KBM-7 (cell line): ENCODE measurements at places on chromosomes 3 and 15.

GRCh38 chr3:83096-83495 lies 113.5 kb upstream of the CHL1 start:
- DNase-seq: no peak

- peak; percentile 63 for DNase-seq
These were observed 9.8 kb downstream of the CTXND1 start for GRCh38 chr15:80242132-80242769.

- DNase-seq: no peak
These were observed 26.9 kb upstream of the ATG7 start for GRCh38 chr3:11245276-11245675.

- DNase-seq: no peak
These were observed 184.1 kb upstream of the MBNL1 start for GRCh38 chr3:152084441-152085158.

GRCh38 chr3:196496183-196496582 lies 7.4 kb downstream of the RNF168 start:
- no peak for DNase-seq

DNA sequence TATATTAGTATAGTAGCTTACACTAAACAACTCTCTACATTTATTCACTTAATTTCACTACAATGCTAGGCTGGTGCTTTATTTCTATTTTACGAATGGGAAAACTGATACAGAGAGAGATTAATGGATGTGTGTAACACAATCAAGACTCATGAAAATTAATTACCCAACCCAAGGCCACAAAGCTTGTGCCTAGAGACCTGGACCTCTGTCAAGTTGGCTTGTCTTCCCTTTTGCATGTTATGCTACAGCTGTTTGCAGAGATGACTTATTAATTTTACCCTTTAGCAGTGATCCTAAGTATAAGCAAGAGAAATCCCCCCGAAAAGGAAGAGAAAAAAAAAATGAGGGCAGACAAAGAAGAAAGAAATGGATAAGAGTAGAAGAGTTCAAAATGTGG lies 162.5 kb downstream of the C3orf38 start:
- DNase-seq: no peak

- peak; percentile 74 for DNase-seq
These were observed 681 bp downstream of the PIK3CB start for GRCh38 chr3:138833899-138834595.

GRCh38 chr3:160779040-160779439 lies 23.0 kb downstream of the PPM1L start:
- DNase-seq: no peak

GRCh38 chr3:139554628-139555027 lies 15.1 kb upstream of the RBP1 start:
- no peak for DNase-seq

DNA sequence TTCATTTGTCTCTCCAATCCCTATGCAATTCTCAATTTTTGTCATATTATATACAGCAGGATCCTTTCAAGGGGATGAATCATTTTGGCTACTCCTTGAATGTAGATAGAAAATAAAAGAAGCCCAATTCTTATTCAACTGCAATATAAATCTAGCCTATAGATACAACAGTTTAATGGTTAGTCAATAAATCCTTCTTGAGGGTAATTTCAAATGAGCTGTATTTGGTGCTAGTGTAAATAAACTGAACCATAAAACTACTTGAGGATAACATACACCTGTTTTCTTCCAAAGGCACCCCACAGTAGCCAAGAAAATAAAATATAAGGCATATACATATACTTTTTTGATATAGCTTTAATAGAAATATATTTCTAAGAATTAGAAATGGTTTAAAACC lies 830.3 kb downstream of the ROBO1 start:
- DNase-seq: no peak

DNA sequence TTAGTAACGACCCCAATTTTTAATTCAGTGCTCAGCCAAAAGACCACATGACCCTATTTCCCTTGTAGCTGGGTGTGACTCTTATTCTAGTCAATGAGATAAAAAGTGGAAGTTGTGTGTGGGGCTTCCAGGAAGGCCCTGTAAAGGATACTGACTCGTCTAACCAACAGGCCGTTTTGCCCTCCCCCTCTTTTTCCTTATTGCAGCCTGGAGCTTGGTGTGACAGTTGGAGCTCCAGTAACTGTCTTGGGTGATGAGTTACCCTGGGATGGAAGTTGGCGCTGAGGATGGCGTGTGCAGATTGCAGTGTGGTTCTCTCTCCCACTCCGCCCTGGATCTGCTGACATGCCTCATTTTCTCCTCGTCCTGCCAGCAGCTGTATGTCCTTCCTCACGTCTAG lies 209.3 kb upstream of the PROK2 start:
- no peak for DNase-seq

- DNase-seq: no peak
These were observed 15.2 kb upstream of the ITGA11 start for GRCh38 chr15:68447209-68447608.

DNA sequence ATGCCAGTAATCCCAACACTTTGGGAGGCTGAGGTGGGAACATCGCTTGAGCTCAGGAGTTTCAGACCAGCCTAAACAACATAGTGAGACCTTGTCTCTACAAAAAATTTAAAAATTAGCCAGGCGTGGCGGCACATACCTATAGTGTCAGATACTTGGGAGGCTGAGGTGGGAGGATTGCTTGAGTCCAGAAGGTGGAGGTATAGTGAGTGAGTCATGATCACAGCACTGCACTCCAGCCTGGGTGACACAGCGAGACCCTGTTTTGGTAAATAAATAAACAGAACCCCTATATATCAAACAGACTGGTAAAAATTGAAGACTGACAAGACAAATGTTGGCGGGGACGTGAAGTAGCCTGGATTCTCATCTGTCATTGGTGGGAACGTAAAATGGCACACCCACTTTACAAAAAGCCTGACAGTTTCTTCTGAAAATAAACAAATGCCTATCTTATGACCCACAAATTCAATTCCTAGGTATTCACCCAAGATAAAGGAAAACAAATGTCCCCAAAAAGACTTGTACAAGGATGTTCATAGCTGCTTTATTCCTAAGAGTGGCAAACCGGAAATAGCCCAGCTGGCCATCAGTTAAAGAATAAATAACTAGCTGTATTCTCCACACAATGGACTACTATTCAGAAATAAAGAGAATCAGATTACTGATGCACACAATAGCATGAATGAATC lies 47.0 kb upstream of the GK5 start:
- DNase-seq: no peak

DNA sequence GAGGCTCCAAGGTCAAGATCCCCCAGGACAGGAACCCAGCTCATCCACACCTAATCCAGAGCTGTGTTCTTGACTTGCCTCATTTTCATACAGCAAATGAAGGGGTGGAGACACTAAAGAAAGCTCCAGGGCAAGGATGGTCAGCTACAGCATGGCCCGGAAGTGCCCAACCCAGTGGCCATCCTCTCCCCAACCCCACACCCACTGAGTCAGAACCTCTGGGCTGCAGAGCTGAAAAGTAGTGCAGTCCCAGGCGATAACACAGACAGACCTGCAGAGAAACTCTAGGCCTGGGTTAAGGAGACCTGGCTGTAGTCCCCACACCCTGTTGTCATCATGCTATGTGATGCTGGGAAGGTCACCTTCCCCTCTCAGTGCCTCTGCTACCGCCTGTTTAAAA lies 85.3 kb downstream of the SEMA5B start:
- DNase-seq: no peak

DNA sequence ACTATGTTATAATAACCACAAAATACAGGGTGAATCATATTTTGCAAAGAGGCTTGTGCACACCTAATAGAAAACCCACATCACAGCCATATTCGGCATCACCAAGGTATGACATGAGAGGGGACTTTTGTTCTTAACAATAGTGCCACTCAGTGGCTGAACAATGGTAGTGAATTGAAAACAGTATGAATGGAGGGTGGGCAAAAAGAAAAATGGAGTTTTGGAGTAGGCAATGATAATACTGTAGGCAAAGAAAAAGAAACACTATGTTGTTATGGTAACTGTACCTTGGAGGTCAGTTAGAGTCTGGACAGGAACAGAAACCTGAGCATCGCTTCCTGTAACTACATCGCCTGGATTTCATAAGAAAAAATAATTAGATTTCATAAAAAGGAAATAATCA lies 348.6 kb downstream of the PLCL2 start:
- peak; percentile 68 for DNase-seq

GRCh38 chr15:89524184-89524583 lies 27.8 kb upstream of the RHCG start:
- no peak for DNase-seq

GRCh38 chr15:39125226-39125625 lies 455.7 kb upstream of the THBS1 start:
- DNase-seq: no peak

- no peak for DNase-seq
These were observed 53.5 kb downstream of the SUCNR1 start for GRCh38 chr3:151926956-151927355.

GRCh38 chr15:87748483-87748882 lies 508.1 kb downstream of the NTRK3 start:
- no peak for DNase-seq

- no peak for DNase-seq
These were observed 48.2 kb upstream of the STAC start for GRCh38 chr3:36332139-36332538.

DNA sequence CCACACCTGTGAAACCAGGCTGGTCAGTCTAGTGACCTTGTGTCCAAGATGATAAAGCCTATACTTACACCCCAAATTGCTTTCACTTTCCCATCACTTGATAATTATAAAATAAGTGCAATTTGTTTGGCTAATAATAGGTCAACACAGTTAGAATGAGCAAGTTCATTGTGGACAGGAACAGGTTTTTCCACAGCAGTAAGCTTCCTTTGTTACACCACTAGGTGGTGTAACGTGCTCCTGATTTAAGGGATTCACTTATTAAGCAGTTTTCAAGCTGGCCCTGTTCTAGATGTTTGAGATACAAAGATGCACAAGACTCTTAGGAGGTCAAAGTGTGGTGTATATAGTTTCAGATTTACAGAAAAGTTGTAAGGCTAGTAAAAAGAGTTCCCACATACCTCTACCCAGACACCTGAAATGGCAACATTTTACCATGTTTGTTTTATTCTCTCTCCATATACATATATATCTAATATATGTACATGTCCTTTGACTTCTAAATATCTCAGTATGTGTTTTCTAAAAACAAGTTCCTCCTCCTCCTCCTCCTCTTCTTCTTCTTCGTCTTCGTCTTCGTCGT lies 6.8 kb upstream of the MFSD1 start:
- DNase-seq: peak; percentile 55

DNA sequence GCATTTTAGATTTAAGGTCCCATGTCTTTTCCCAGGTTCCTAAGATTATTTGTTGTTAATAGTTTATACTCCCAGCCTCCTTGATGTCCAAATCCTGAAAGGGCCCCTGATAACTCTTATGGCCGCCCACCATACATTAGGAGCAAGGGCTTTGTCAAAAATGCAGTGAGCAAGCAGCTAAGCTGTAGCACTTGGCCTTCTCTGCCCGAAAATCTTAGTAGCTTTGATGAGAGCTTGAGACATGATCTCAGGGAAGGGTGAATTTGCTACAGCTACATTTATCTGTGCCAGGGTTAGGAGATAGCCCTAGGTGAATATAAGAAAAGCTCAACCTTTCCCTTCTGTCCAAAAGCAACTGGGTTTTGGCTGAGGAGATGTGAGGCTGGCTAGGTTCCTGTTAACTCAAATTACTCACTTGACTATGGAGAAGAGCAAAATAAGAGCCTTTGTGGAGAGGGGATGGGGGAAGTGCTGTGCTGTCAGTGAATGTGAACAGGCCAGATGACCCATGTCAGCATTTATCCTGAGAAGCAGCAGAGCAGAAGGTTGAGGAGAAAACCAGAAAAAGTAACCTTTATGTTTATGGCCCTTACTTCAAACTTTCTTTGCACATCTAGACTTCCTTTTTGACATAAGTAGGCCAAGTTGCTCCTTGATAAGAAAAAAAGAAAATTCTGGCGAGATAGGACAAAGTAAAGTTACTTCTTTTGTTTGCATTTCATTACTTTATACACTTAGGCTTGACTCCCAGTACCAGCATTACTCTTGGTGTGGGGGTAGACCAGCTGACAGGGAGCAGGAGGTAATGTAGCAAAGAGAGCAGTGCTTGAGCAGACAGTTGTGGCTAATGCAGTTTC lies 21.1 kb downstream of the MAPK6 start:
- DNase-seq: peak; percentile 58

- DNase-seq: peak; percentile 37
These were observed 73.1 kb upstream of the SPATA12 start for GRCh38 chr3:56987238-56987895.

DNA sequence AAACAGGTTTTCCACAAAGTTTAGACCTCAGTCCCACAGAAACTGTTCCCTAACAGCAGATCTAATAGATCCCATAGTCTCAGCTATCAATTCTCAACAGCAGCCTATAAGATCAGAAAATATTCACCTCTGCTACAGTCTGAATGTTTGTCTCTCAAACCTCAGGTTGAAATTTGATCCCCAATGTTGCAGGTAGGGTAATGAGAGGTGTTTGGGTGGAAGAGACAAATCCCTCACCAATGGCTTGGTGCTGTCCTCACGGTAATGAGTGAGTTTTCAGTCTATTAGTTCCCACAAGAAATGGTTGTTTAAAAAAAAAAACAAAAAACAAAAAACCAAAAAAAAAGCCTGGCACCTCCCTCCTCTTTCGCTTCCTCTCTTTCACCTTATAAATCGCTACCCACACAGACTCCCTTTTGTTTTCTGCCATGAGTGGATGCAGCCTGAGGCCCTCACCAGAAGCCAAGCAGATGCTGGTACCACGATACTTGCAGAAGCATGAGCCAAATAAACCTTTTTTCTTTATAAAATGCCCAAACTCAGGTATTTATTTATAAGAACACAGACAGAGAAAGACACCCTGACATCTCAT lies 14.2 kb downstream of the ZNF280D start:
- no peak for DNase-seq

DNA sequence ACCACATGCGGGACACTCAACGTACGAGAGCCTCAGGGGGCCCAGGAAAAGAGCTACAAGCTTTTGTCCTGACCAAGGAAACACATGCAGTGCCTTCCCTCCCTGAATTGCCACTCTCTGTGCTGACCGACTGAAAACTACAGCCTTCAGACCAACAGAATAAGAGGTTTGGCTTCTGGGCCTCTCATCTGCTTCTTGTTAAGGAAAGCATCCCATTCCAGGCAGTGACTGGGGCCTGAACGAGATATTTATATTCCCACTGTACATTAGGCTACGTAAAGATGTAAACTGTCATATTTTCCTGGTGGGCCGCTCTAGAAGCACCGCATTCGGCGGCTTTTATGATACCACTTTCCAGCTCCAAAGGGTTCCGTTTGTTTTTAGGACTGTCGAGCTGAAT lies 208.9 kb upstream of the TPM1 start:
- DNase-seq: no peak

- peak; percentile 21 for DNase-seq
These were observed 79.1 kb upstream of the MEF2A start for GRCh38 chr15:99486371-99487336.

GRCh38 chr3:157418104-157418503 lies 18.5 kb upstream of the PTX3 start:
- no peak for DNase-seq
